ENCODE measurements at places on chromosomes 11 and 22.

- peak; percentile 92 for DNase-seq
Observed at GRCh38 chr22:40668611-40669411, 10.5 kb upstream of the MCHR1 start.

DNA sequence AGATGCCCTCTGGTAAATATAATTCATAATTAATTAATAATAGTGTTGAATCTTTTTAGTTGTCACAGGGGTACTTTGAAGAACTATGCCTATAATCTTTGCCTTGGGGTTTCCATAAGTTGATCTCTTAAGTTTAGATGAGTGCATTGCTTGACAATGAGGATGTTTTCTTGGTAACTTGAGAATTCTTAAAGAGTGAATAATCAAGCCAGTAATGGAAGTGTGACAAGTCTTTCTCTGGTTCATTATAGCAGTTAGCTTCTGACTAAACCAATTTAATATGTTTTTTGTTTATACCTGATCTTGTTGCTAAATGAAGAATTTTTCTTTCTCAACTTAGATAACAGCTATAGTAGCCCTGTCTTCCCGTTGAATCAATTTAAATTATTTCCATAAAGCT, 46.2 kb downstream of the ATXN10 start:
- peak; percentile 73 for DNase-seq

- DNase-seq = no peak
Observed at GRCh38 chr11:2567026-2567671, 122.3 kb downstream of the KCNQ1 start.

- no peak for DNase-seq
Observed at GRCh38 chr11:125069008-125069407, 5.9 kb downstream of the SLC37A2 start.

DNA sequence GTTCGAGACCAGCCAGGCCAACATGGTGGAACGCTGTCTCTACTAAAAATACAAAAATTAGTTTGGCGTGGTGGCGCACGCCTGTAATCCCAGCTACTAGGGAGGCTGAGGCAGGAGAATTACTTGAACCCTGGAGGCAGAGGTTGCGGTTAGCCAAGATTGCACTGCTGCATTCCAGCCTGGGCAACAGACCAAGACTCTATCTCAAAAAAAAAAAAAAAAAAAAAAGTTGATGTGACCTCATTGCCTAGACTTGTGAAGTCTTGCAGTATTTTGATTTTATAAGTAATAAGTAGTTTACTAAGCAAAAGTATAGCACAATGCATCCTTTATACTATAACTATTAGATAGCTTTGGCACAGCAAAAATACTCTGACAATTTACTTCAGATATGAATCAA, 9.9 kb upstream of the CUL5 start:
- DNase-seq = no peak

GRCh38 chr22:42892156-42892555, 35.1 kb upstream of the ARFGAP3 start:
- DNase-seq = no peak

GRCh38 chr11:65072631-65072966, 11.2 kb downstream of the CDCA5 start:
- no peak for DNase-seq

DNA sequence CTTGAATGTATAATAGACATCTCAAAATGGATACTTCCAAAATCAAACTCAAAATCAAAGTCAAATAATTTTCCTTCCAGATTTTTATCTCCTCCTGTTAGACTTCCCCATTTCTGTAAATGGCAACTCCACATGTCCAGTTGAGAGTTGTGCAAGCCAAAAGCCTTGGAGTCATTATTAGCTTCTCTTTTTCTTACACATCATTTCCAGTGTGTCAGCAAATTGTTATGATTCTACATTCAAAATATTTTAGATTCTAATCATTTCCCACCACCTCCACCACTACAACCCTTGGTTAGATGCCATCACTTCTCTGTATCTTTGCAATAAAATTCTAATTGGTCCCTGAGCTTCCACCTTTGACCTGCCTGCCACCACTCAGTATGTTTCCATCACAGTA, 155.7 kb downstream of the CNTN5 start:
- DNase-seq = no peak

GRCh38 chr11:130668751-130669150, 220.3 kb downstream of the ADAMTS15 start:
- DNase-seq = no peak

- no peak for DNase-seq
Observed at GRCh38 chr11:3860375-3860774, 4.9 kb downstream of the STIM1 start.

DNA sequence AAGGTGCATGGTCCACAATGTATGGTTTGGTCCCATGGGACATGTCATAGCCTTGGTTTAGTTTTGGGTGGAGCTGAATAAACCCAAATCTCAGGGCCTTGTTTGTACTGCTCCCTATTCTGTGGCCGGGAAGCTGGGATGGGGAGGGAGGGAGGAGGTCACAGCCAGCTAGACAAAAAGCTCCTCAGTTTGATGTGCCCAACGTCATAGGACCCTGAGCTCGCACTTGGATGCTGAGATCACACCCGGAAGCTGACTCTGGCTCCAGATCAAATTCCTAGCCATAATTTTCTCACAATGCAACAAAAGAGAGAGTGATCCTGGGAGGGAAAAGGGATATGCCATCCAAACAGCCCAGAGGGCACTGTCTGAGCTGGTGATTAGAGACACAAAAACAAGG, 1.5 kb downstream of the HSPB2 start:
- DNase-seq = peak; percentile 69

- no peak for DNase-seq
Observed at GRCh38 chr22:20176421-20177085, 25.7 kb upstream of the CCDC188 start.

DNA sequence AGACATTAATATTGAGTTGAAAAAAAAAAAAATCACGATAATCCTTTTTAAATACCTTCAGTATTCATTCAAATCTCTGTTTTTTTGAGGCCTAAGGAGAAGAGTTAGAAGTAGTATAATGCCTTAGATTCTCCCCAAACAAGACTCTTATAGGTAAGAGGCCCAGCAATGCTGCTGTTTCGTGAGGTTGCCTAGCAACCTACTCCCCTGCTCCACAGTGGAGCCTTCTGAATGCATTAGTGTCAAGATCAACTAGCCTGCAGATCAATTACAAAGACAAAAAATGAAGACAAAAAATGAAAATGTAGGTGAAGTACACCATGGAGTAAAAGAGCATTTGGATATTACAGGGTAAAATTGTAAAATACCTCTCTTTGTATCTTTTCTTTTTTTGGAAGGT, 229.8 kb upstream of the LUZP2 start:
- DNase-seq = no peak

GRCh38 chr11:121469910-121470309, 17.1 kb upstream of the SORL1-AS1 start:
- no peak for DNase-seq

DNA sequence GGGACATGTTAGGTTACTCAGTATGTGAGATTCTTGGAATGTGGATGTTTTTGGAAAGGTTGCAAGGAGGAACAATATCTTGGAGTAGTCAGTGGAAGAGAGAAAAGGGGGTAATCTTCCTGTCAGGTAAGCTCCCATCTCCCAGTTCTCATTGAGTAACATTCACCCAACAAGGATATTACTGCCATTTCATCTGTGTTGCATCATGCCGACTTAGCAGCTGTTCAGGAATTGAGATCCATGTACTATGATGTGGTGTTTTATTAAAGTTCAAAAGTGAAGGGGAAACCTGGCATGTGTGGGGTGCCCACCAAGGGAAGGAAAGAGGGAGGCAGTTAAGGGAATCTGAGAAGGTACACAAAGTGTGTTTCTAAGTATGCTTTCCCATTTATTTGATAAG, 58.4 kb upstream of the RASSF10 start:
- DNase-seq = no peak

GRCh38 chr22:46187862-46188261, 37.5 kb downstream of the PPARA start:
- DNase-seq = no peak

DNA sequence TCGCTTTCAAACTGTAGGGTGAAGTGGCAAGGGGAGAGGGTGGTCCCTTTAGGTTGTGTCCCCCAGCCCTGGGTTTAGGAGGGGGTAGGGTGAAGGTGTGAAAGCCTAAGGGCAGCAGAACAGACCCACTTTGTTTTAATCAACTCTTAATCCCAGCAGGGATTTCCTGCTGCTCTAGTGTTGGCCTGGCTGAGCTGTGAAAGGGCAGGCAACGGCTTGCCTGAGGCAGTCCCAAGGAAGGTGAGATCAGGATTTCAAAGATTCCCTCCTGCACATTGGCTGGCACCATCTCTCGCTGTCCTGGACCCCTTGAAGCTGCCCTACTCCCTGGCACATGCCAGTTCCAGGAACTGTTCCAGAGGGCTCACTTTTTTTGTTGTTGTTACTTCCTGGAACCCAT, 221.3 kb downstream of the INSC start:
- DNase-seq = no peak

DNA sequence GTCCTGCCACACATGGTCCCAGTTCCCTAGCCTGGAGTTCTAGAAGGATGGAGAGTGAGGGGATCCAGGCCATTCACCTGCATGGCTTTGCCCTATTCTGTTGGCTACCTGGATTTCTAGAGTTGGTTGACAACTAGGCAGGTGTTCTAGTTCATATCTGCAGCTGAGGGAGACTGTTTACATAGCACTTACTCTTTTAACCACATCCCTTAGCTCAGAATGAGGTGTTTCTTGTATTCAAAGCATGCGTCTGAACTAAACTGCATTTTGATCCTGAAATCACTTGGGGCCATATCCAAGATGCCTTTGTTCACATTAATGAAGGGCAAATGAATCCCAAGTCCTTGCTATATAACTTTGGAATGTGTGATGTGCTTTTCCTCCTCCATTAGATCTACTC, 60.9 kb downstream of the SYT13 start:
- DNase-seq = no peak

- peak; percentile 52 for DNase-seq
Observed at GRCh38 chr11:5277807-5278382, 8.2 kb upstream of the HBE1 start.
